Stromal cell of bone marrow (primary cell): ENCODE measurements at places on chromosomes 7 and 10.

DNA sequence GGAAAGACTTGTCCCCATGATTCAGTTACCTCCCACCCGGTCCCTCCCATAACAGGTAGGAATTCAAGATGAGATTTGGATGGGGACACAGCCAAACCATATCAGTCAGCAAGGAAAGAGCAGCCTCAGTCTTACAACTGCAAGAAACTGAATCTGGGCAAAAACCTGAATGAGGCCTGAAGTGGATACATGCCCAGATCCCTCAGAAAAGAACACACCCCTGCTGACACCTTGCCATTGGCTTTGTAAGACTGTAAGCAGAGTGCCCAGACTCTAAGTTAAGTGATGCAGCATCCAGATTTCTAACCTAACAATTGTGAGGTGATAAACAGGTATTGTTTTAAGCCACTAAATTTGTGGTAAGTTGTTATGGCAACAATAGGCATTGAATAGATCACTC, 670.8 kb downstream of the SORCS1 start:
- no peak for DNase-seq

- no peak for DNase-seq
Measured at GRCh38 chr7:92644406-92645113, 54.4 kb upstream of the FAM133B start.

GRCh38 chr7:159000859-159001435, 143.7 kb downstream of the VIPR2 start:
- DNase-seq = no peak

DNA sequence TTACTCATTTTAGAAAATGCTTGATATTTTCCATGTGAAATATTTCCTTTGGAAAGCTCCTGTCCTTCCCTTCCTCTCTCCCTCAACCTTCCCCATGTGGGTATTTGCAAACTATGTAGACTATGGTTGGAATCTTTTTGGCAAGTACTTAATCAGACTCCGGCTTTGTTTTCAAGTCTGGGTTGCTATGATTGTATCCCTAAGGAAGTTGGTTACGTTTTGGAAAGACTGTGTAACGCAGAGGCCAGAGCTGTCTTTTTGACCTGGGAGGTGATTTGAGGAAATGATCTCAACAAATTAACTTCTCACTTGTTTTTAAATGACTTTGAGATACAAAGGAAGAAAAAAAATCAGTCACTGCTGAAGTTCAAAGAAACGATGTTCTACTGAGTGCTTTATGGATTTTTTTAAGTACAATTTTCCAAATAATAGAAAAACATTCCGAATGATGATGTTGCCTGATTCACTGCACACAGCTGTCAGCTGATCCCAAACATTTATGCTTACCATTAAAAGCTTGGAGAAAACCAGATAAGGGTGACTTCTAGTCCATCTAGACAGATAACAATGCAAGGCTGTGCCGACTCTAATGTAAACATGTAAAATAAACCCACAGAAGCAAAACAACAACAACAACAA, 145.5 kb upstream of the CELF2 start:
- DNase-seq = peak; percentile 95

GRCh38 chr7:84664626-84665025, 470.0 kb upstream of the SEMA3A start:
- no peak for DNase-seq

- no peak for DNase-seq
Measured at GRCh38 chr10:33347211-33347610, 12.7 kb upstream of the NRP1 start.

- peak; percentile 32 for DNase-seq
Measured at GRCh38 chr7:111833466-111833865, 271.2 kb upstream of the IMMP2L start.

GRCh38 chr7:70647801-70648498, 484.0 kb upstream of the GALNT17 start:
- DNase-seq = no peak

DNA sequence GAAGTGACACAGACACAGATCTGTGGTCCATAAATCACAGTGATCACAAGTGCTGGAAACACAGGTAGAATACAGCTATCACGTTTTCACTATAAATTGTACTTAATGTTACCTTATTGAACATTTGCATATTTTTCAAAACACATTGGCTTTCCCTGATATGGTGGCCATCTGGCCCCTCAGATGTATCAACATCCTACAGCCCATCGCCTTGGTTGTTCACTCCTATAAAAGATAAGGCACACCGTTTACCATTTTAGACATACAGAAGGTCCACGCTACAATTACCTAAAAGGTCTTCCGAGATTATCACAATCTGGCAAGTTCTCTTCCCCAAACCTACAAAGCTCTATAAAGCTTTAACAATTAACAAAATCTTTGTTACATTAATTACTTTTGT, 91.4 kb downstream of the SRPK2 start:
- DNase-seq = no peak
